ENCODE measurements at places on chromosomes 2 and 18.

GRCh38 chr2:17781482-17781881 lies 27.5 kb downstream of the GEN1 start:
- DNase-seq, result no peak

DNA sequence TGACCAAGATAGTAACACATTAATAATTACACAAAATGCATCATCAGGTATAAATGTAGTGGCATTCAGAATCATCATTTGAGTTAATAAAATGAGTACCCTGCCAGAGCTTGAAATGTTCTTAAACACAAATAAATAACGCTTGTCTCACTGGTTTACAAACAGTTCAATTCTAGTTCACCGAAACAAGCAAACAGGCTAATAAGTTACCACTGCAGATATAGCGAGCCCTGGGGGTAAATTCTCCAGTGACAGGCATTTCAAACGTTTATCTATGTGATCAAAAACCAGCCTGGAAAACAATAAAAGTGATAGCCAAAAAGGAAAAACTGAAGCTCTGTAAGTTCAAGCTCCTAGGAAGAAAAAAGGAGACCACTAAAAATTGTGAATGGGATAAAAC lies 152.6 kb downstream of the THADA start:
- no peak for DNase-seq

- no peak for DNase-seq
Observed at GRCh38 chr2:240460253-240460711, 24.8 kb downstream of the GPC1 start.

GRCh38 chr2:197871780-197872456 lies 67.5 kb downstream of the PLCL1 start:
- no peak for DNase-seq

GRCh38 chr18:3610813-3611212 lies 160.8 kb downstream of the TGIF1 start:
- DNase-seq, result no peak

DNA sequence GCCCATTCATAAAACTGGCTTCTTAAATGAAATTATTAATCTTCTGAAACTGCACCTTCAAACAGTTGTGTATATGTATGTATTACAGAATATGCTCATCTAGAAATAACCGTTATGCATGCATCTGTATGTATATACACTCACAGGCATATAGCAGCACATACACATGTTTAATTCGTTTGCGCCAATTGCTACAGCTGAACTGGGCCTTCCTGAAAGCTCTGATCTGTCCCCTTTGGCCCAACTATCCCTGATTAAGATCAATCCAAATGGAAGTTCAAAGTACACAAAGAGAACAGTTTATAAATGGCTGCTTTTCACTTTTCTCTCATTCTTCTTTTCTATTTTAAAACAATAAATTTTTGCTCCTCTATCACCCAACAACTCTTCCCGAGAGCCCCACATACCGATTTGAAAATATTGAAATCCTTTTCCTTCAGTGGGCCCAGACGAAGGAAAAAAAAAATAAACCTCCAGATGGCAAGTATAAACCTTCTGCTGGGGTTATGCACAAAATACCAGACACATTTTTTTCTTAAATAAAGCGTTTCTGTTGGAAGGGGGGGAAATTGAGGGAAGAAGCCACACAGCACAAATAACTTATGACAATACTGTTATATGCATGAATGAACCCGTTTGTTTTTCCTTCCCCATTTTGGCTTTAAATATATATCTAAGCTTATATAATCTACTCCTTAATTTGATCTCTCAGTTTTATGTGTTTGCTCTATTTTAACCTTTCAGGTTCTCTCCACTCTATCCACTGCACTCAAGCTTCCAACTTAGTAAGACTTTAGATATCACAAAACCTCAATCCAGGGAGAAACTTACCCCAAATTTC lies 267.3 kb downstream of the TCF4 start:
- DNase-seq, result no peak

DNA sequence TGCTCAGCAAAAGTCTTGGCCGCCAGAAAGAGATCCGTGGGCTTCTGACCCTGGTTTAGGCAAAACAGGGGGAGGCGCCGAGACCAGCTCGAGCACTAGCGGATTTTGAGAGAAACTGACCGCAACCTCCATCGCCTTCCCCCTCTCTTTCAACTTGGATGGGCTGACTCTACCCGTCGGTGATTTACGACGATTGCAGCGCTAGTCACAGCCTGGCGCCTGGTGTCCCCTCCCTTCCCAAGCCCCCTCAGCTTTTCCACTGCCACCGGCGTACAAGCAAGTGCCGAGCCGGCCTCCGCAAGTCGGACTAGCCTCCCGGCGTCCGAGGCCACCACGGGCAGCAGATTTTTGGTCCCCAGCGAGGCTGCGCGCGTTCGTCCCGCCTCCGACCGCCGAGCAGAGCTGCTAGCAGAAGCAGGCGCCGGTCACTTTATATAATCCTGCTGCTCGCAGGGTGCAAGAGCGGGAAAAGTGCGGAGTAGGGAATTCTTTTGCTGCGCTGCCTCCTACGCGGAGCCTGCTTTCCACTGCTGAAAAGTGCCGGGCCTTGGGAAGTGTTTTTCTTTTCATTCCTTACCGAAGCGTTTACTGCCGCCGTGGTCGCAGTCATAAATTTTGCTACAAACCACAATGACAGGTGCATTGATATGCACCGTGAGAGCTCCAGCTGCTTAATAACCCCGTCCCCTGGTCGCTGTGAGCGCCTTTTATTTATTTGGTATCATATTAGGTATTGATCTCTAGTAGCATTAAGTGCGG lies 7.7 kb downstream of the HOXD3 start:
- no peak for DNase-seq

DNA sequence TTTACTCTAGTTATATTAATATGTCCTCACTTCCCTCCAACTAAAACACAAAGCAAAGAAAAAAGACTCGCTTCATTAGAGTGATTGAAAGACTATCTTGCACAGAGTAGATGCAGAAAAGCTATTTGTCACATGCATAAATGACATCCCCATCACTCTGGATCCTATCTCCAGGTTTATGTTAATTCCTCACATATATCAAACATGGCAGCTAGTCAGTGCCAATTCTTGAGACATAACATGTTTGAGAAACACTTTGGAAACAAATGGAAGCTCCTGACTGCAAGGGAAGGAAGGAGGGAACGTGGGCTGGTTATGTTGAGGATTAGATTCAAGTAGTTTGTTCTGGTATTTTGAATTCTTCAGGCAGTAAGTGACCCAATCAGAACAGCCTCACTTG lies 89.8 kb upstream of the BCL2L11 start:
- DNase-seq, result no peak

DNA sequence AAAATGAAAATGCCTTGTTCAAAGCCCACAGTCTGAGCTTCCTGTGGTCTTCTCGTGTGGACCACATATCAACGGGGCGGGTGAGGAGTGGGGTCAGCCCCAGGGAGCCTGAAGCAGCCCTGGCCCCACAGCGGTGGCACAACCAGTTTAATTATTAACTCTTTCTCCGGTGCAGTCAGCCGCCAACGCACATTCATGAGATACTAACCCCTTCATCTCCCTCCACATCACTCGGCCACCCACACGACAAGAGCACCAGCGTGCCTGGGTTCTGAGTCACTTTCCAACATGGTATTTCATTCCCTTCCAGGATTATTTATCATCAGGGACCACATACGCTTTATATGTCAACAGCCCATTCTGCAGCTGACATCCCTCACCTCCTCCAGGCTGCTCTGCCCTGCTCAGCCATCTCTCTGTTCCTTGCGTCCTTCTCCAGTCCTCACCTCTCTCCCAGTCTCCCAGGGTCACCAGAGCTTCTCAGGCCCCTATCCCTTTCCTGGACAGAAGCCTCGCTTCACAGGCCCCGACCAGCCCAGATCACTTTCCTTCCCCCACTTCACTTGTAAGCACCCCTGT lies 48.0 kb upstream of the ID2 start:
- no peak for DNase-seq

DNA sequence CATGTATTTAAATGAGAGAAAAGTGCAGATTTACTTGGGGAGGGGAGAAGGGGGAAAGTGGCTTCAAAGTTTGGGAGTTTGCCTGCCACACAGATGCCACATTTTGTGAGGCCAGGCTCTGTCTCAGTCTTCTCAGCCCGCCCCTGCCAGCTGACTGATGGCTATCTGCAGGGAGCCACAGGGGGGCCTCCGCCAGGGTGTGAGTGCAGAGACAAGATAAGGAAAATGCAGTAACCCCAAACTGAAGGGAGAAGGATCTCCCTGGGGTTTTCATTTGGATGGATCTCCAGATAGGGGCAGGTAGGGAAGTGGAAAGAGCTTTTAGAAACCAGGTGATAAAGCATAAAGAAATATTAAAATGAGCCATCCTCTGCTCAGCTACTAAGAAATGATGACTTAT lies 128.8 kb downstream of the ZNF521 start:
- no peak for DNase-seq

DNA sequence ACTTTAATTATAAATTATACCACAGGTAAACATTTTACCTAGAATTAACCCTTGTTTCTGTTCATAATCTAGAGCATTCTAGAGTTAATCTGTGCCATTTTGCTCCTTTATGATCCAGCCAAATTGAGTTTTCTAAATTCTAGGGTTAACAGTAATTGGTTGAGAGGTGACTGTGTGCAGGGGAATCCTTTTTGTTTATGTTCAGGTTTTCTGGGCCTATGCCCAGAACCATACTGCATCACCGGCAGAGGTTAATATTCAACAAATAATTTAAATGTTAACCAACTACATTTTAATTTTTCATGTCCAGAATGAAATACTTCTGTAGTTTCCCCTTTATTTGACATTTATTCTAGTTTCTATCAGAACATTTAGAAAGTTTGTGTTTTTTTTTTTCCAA lies 32.3 kb downstream of the CARF start:
- no peak for DNase-seq

DNA sequence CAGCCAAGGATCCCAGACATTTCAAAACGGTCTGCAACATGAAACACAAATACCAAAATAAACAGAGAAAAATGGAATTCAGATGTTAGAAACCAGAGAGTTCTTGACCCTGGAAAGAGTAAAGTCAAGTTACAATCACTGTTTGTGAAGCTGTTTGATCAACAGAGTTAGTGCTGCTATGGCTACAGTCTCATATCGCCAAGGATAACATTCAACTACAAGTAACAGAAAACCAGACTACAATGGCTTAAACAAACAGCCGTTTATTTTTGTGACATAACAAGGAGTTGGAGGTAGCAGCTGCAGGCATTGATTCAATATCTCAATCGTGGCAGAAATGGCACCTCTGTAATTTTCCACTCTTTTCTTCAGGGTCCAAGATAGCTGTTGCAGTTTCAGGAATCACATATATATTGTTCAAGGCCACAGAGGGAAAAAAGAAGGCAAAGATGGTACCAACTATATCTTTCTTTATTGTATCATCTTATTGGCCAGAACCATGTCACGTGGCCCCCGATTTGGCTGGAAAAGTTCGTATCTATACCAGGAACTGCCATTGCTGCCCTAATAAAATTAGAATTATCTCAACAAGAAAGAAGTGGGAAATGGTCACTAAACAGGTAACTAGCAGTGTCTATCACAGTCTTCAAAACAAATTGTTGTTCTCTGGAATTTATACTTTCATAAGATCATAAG lies 17.7 kb upstream of the HNRNPLL start:
- no peak for DNase-seq

DNA sequence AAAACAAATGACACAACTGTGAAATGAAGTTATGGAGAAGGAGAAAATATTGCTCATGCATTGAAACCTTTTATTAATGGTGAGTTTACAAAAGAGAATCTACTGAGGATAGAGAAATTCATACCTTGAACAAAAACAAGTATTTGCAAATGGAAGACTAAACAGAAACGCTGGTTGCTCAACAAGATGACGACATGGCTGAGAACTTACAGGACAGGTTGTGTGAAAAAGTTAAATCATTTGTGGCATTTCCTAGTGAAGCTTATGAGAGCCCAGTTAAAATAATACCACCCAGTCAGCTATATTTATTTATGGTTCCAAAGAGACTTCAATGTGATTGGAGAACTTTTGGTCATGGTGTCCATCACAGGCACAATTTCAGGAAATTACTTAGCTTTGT lies 148.6 kb upstream of the PKDCC start:
- no peak for DNase-seq

DNA sequence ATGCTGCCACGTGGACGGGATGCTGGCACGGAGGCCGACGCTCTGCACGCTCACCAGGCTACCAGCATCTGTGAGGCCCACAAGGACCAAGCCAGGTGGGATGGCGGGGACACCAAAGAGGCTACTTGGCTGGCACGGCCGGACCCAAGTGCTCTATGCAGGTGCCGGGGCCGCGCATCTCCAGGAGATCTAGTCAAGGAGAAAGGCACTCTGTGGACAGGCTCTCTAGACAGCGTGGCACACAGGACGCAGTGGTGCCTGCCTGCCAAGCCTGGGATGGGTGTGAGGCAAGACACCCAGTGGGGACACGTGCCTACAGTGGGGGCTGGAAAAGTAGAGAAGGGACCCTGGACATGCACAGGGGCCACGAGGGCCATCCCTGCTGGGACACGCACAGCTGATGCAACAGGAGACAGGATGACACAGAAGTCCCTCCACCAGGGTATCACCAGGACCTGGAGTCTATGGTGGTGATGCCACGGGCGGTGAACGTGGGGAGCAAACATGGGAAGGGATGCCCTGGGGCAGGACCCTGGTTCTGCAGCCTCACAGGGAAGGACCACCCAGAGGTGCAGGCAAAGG lies 28.5 kb downstream of the ZNF516 start:
- no peak for DNase-seq

- no peak for DNase-seq
Observed at GRCh38 chr2:236136538-236136937, 31.6 kb downstream of the GBX2 start.

DNA sequence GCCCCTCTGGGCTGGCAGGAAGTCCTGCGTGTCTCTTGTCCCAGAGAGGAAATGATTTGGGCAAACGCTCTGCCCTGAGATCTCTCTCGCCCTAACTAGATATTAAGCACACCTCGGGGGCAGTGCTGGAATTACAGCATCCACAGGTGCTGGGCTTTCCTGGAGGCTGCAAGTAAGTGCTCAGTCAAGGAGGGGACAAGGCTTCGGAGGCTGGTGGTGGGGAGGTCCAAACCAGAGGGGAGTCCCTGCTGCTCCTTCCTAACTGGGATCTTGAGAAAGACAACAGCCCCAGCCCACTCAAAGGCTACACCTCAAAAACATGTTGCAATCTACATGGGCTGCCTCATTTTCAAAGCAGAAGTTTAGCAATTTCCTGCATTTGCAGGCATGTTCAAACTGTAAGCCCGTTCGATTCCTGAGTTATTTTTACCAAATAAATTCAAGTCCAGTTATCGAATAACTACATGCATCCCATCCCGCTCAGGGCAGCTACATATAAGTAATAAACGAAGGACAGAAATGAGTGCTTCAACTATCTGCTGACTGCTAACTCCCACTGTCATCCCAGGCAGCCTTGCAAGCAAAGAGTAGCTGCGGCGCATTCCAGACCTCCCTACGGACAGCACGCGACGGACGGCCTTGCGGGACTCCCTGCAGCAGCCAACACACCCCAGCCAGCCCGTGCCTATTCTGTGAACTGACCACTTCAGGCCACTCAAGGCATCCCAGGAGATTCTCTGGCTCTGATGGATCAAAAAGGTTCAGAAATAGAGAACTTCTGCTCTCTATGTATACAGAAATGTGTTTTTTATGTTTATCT lies 27.5 kb downstream of the ZNF516 start:
- DNase-seq, result no peak

- DNase-seq, result no peak
Observed at GRCh38 chr2:236619910-236620612, 50.4 kb downstream of the ACKR3 start.

Data from stimulated activated CD8-positive, alpha-beta memory T cell treated with anti-CD3 and anti-CD28 coated beads, Interleukin-4, amount 100 ng/mL, for 4 hours (primary cell).